ENCODE measurements at places on chromosomes 4 and X.

DNA sequence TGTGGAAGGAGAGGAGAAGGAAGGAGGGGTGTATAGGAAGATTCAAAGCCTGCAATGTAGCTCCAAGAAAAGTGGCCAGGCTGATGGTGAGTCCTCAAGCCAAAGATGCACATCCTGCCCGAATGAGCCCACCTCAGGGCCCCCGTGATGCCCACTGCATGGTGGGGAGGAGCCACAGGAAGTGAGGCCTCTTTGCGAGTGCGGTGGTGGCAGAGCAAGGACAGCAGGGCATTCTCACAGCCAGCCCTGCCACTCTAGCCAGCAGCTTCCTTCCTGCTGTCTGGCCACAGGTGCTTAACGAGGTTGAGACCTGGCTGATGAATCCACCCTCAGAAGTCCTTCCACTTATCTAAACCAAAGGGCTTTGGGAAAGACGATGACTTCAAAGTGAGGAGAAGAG is 55.8 kb downstream of the BCOR start:
- no peak for DNase-seq

DNA sequence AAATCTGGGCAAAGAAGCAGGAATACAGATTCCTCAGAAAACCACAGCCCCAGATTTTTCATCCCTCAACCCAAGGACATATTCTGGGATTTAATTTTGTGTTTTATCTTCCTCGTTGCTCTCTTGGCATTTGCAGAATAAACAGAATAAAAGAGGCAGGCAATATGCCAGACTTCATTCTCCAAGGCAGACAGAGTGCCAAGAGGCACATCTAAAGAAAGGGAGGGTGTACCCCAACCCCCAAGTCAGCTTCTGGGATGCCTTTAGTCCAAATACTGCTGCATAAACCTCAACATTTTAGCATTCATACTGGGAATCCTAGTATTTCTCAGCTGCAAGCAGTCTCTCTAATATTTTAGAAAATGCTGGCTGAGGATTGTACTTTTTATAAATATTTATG is 629.2 kb downstream of the KLHL13 start:
- DNase-seq, result no peak

- no peak for DNase-seq
Observed at GRCh38 chrX:145820825-145821224, 3.2 kb downstream of the SLITRK2 start.

GRCh38 chrX:109740433-109740809 is 7.4 kb upstream of the ACSL4 start:
- DNase-seq, result no peak

DNA sequence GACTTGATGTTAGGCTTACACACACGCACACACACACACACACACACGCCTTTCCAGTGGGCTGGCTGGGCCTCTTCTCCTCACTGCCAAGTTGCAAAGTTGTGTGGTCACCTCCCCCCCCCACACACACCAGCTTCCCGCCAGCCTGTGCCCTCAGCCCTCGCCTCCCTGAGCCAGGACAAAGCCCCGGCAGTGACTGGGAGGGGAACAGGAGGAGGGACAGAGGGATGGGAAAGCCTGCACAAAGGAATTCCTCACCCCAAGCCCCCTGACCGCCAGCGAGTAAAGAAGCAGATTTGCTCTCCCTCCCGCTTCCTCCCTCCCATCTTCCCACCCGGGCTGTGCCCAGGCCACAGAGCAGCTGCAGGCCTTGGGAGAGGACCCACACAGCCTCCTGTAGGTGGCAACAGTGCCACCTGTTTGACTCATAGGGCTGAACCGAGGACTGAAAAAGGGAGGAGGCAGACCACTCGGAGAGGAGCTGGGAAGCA is at the start of gene GDPD2:
GDPD2 (plus strand) TSS at position 464 of the 491 bp plus-strand sequence. CDS start 1,671 bp downstream, outside the sequence.
- DNase-seq, result peak; percentile 53

DNA sequence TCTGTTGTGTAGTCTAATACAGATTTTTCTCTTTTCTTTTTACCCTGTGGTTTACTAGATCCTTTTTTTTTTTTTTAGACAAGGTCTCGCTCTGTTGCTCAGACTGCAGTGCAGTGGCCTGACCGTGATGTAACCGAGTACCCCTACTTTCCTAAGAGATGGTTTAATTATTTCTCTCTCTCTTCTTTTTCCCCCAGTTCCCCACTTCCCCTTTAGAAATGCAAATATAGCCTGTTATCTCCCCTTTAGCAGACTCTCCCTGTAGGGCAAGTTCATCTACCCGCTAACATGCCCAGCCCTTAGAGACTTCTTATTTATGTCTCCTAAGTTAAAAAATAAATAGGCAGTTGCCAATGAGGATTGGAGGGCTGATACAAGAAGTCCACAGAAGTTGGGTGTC is 4.5 kb downstream of the SNX25 start:
- DNase-seq, result no peak

DNA sequence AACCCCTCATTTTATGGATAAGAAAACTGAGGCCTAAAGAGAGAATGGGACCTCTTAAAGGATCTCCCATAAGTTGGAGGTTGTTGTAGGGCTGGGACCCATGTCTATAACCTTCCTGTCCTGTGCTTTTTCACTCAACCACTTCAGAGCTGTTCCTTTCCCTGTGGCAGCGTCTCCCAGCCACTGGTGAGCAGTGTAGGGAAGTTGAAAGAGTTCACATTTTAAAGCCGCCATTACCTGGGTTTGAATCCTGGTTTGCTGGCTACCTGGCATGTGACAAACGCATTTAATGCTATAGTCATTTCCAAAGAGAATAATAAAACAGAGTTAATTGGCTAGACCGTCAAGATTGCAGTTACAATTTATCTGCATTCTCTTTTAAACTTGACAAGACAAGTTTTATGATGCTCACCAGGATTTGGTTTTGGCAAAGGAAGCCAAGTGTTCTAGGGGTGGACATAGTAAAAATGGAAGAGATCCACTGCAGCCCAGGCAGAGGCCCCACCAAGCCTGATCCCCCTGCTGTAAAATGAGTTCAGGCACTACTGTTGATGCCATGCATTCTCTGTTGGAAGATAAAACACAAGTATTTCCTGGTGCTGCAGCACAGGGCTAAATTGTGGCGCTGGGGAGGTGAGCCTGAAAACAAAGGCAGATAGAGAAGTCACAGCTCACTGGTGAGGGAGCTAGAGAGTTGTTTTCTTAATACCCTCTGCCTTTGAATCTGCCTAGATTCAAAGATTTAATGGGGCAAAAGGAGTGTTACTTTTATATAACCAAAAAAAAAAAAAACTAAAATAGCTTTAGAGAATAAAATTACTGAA is 218.7 kb downstream of the NWD2 start:
- DNase-seq, result no peak

DNA sequence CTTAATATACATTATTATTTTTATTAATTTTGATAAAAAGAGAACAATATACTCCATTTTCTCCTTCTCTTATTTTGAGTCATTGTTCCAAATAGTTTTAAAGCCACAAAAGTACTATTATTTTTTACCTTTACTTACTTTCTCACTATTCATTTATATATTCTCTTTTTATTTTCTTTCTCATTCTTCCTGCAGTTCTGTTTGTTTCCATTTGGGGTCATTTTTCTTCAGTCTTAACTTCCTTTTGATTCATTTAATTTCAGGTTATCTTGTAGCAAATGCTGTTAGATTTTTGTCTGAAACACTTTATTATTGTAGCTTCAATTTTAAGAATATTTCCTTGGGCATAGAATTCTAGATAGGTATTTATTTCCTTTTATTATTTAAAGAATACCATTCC is 438.6 kb upstream of the EPHA5 start:
- no peak for DNase-seq

- no peak for DNase-seq
Observed at GRCh38 chr4:168059251-168059650, 33.1 kb upstream of the ANXA10 start.

DNA sequence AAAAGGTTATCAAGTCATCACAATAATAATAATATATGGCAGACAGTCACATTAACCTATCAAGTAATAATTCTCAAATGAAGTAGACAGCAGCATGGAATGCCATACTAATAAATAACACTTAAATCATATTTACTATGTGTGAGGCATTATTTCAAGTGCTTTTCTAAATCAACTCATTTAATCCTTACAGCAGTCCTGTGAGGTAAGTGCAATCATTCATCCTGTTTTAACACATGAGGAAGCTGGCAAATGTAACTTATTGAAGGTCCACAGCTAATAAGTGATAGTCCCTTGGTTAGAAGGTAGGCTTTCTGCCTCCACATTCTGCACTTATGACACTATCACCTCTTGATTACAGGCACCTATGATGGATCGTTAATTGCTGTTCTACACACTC is 24.5 kb downstream of the GABRA4 start:
- no peak for DNase-seq

DNA sequence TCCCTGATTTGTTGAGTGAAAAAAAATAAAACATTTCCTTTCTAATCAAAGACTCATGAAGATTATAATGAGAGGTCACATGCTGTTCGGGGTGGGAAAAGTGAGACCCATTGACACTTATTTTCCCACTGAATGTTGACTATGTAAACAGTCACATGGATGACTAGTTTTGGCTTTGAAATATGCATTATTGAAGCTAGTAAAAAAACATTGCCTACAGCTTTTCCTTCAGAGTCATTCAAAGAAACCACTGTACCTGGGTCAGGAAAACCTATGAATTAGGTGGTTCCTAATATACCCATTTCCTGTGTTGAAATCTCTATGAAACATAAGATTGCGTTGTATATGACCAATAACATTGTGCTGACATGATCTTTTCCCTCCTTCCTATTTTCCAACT is 251.2 kb downstream of the CFAP299 start:
- DNase-seq, result no peak

Measured in HAP-1 (cell line).